Regular cardiac myocyte (primary cell): ENCODE measurements at places on chromosomes 1 and 21. TPM values are rescaled to one million over a fixed set of nuclear protein-coding genes. Genes with fewer than 3 reads are reported as not detected.

IFI16 gene
- total RNA-seq: 71.9 and 107 TPM in 2 replicates

CD48 gene
- not detected in 2 replicates for total RNA-seq

LRRC39 gene
- total RNA-seq: 0.38 and 1.4 TPM in 2 replicates

SYNC gene
- total RNA-seq: 20.5 and 54.7 TPM in 2 replicates

SLAMF7 gene
- not detected in 2 replicates for total RNA-seq

KLHL21 gene
- 57.2 and 76.5 TPM in 2 replicates for total RNA-seq

PTPN22 gene
- total RNA-seq: 2.1 and 3.1 TPM in 2 replicates

TIAM1 gene
- total RNA-seq: 7.3 and 10.4 TPM in 2 replicates

PCAT6 gene
- 0.56 TPM in 1 of 2 replicates, not detected in the other for total RNA-seq

GSTM1 gene
- total RNA-seq: 7.0 TPM in 1 of 2 replicates, not detected in the other

TSPEAR gene
- total RNA-seq: not detected in 2 replicates

KIFAP3 gene
- 42.9 and 49.0 TPM in 2 replicates for total RNA-seq
